NCI-H1417 treated with DMSO at 0.1 percent for 48 hours (cell line): ENCODE measurements at places on chromosomes 3 and 15.

DNA sequence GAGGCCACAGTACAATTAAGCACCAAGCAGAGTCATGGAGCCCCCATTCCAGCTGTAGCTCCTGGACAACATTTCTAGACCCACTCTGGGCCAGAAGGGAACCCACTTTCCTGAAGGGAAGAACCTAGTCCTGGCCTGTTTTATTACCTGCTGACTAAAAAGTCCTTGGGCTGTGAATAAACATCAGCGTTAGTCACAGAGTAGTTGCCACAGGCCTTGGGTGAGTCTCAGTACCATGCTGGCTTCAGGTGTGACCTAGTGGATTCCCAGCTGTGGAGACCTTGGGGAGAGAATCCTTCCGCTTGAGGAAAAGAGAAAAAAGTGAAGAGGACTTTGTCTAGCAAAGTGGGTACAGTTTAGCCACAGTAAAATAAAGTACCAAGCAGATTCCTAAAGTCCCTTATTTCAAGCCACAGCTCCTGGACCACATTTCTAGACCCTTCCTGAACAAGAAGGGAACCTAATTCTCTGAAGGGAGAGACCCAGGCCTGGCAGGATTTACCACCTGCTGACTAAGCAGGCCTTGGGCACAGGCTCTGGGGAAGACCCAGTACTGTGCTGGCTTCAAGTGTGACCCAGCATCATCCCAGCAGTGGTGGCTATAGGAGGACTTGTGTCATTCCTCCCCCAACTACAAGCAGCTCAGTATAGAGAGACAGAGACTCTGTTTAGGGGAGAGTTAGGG lies 118.3 kb upstream of the KCNH8 start:
- DNase-seq, result no peak

GRCh38 chr3:178519701-178520100 lies 16.5 kb upstream of the KCNMB2 start:
- no peak for DNase-seq

GRCh38 chr3:64167351-64167750 lies 57.9 kb downstream of the PRICKLE2 start:
- DNase-seq, result no peak

DNA sequence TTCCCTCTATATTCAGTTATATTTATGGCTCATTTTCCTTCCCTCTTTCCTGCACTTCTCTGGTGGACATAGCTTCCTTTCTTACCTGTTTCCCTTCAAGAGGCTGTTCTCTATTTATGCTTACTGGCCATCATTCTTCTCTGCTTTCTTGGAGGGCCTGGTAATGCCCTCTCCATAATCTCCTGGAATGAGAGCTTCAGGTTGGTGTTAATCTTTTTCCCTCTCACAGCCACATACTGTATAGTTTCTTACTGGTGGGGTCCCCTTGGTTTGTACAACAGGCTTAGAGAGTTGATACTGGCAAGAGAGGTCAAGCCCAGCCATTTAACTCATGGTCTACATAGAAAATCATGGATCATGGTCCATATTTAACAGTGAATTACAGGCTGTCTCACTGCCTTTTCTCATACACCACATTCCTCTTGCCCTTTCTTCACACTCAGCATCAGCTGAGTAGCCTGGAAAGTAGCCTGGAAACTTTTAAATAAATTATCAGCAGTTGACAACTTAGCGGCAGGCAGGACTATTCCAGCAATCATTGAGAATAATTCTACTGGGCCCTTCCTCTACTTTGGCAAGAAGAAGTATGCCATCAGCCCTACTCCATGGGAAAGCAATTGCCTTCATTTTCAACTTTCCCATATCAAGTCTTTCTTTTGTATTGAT lies 38.0 kb upstream of the DPH6 start:
- DNase-seq, result no peak

- DNase-seq, result no peak
Measured at GRCh38 chr3:71010726-71011455, 572.6 kb downstream of the FOXP1 start.

GRCh38 chr3:130569461-130570365 lies 52.7 kb downstream of the COL6A6 start:
- DNase-seq, result no peak

- peak; percentile 41 for DNase-seq
Measured at GRCh38 chr3:156216852-156217251, 96.5 kb downstream of the KCNAB1 start.

GRCh38 chr3:72337480-72337855 lies 510.8 kb downstream of the SHQ1 start:
- DNase-seq, result no peak

DNA sequence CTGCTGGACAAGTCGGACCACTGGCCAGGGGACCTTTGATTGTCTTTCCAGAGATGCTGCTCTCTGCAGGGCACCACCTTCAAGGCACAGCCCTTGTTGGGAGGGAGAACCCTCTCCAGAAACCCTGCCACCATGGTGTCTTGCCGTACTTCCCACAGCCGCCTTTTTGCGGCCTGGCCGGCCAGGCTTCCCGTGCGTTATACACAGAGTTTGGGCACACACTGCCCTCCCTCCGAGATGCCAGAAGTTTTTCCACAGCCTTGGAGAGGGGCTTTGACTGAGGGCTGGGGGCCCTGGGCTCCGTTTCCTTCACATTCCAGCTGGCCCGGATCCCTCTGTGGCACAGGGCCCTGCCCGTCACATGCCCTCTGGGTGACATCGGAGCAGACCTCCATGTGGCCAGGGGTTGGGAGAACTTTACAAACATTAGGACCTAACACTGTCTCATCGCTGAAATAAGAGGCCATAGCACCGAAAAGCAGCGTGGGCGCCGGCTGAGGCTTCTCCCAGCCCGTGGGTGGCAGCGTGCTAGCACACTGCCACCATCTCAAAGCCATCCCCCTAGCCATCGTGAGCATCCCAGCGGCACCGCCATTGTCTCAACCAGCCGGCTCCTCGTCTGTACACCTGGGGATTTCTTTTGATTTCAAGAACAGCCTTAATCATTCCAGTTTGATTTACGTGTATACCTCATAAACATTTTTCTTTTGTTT lies 6.3 kb upstream of the APEH start:
- no peak for DNase-seq

DNA sequence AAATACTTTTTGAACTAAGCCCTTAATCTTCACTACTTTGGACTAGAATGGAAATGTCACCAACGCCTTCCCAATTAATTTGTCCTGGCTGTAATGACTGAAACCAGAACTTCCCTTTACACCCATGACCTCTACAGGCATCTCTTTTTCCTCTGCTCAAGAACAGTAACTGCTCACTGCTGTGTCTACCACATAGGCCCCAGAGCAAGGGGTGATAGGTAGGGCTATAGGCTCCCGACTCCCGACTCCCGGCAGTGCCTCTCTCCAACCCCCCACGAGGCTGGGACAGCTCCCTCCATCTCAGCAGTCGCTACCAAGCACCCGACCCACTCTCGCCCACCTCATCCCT lies 384 bp upstream of the LEKR1 start:
- DNase-seq, result no peak

DNA sequence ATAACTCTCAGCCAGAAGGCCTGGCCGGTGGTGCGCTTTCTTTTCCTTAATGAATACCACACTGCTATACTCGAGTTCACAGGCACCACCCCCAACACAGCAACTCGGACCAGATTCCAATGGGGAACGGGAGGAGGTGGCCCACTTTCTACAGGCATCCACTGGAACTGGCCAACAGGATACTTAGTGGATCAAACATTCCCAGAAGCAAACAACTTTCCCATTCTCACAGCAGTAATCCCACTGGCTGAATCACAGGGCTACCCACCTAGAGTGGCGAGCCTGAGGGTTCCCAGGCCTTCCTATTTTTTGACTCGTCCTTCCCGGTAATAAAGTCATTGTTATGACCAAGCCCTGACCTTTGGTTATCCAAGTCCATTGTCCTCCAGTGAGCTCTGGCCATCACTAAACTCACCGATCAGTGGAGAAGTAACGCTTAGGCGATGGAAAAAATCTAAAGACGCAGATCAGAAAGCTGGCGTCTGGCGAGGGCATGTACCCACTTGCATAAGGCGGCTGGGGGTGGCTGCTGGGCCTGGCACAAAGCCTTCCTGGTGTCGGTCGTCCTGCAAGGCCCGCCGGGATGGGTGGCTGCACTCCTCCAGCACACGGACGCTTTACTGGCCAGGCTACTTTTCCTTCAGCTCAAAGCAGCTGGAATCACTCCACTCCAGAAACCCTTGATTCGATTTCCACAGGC lies 1.2 kb downstream of the EOGT start:
- no peak for DNase-seq

GRCh38 chr3:72632129-72632528 lies 216.1 kb downstream of the SHQ1 start:
- DNase-seq, result no peak

DNA sequence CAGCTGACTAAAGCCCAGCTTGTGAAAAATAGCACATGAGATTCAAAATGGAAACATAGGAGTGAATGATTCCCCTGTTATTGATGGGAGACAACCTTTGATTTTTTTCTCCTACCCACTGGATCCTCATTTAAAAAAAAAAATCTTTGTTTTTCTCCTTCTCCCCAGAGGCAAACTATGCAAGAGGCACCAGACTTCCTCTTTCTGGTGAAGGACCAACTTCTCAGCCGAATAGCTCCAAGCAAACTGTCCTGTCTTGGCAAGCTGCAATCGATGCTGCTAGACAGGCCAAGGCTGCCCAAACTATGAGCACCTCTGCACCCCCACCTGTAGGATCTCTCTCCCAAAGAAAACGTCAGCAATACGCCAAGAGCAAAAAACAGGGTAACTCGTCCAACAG lies 2.6 kb downstream of the CACNA1D start:
- no peak for DNase-seq

GRCh38 chr3:69251078-69251805 lies 128.8 kb upstream of the LMOD3 start:
- no peak for DNase-seq

GRCh38 chr15:74434263-74435136 lies 742 bp upstream of the SEMA7A start:
- no peak for DNase-seq

DNA sequence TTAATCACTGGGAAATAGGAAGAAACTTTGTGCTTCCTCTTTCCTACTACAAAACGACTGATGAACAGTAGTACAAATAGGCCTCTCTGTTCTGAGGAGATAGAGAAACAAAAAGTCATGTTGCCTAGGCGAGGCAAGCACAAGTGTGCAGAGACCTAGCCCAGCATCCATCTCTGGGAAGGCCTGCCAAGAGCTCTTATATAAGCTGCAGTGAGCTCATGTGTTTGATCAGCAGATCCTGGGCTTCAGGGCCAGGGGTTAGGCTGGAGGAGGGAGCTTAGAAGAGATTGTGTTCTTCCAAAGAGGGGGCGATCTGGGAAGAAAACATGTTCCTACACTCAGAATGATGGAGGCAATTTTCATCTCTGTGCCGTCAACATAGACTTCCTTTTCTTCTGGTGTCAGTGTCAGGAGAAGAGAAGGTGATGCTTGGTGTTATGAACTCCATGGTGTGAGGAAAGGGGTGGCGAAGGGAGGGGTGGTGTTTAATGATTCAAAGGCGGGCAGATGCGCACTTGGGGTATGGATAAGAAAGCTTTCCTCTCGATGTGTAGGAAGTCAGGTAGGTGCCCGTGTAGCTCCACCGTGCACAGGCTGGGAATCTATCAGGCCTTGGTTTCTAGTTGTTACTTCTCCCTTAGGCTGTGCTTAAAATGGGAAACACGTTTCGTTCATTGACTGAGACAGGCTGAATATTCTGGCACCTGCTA lies 29.5 kb upstream of the ETV5 start:
- DNase-seq, result no peak
